ENCODE measurements at places on chromosomes 6 and 20.

DNA sequence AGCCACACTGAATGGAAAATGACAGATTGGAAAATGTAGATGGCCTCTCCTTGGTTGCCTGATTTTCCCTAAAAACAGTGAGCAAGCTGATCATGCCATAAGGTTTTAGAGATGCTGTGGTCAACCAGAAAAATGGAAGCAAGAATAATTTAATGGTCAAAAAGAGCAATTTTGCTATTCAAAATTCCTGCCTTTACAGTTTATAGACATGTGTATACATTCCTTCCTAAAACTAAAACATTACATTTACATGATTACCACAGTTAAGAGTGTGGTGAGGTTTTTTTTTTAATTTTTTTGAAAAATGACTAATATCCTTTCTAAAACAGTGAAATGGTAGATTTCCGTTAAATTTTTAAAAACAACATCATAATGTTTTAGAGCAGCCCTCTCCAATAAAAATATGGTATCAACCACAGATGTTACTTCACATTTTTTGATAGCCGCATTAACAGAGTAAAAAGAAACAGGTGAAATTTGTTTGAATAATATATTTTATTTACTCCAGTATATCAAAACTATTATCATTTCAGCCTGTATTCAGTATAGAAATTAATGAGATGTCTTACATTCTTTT lies 407.0 kb upstream of the SOX4 start:
- DNase-seq, result no peak

GRCh38 chr6:134979142-134979541 lies 29.2 kb upstream of the ALDH8A1 start:
- no peak for DNase-seq

DNA sequence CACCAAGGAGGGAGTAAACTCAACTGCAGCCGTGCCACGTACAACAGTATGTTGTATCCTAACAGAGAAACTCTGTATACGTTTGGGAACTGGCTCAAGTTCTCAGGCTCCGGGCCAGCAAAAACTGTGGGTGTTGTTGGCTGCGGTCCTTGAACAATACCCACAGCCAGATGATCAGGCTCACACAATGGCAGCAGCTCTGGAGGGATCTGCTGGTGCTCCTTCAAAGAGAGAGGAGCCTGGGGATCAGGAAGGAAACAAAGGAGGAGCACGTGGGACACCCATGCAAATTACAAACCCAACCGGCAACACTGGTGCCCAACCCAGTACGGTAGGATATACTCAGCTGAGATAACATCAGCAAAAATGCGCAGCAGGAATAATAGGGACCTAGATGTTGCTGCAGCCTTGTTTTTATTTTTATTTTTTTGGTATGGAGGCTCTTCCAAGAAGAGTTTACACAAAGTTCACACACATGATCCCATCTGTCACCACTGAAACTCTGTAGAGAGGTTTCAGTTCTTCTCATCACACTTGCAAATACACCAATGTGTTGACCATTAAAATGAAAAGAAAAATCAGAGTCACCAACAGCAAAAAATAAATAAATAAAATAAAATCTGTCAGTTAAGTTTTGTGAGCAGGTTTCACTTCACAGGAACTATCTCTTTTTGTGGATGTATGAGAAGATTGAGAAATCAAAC lies 41.2 kb upstream of the PDE10A start:
- DNase-seq, result no peak

- DNase-seq, result no peak
Measured at GRCh38 chr6:158512809-158513208, 47.1 kb upstream of the TMEM181 start.

DNA sequence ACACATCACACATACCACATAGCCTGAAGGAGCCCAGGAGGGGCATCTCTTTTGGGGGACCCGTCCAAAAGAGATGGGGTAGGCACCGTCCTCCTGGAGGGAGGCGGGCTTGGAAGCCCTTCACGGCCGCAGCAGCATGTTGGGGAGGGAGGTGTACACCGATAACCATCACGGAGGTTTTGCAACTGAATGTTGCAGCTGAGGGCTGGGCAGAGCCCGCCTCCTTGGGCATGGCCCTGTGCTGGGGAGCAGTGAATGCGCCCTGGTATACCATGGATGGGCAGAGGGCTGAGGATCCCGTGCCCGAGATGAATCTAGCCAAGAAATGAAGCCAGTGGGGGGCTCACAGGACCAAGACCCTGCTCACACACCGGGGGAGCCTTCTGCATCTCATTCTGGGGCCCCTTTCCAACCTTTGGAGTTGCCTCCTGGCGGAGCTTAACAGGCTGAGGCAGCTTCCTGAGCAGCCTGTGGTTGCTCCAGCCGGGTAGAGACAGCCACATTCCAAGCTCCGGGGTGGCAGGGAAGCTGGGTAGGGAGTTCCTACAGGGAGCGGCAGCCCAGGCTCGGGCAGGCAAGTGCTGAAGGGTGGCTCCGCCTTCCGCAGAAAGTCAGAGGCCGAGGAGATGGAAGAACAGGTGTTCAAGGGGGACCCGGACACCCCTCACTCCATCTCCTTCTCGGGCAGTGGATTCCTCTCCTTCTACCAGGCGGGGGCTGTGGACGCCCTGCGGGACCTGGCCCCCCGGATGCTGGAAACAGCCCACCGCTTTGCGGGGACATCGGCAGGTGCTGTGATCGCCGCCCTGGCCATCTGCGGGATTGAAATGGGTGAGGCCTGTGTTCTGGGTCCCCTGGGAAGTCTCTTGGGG lies at the start of gene PNPLA1:
Gene PNPLA1 (plus strand): TSS at position 227 of the 872 bp plus-strand sequence. CDS start 400 bp downstream, at position 627.
- DNase-seq, result no peak

- no peak for DNase-seq
Measured at GRCh38 chr20:32482143-32482441, 103.0 kb downstream of the NOL4L start.

DNA sequence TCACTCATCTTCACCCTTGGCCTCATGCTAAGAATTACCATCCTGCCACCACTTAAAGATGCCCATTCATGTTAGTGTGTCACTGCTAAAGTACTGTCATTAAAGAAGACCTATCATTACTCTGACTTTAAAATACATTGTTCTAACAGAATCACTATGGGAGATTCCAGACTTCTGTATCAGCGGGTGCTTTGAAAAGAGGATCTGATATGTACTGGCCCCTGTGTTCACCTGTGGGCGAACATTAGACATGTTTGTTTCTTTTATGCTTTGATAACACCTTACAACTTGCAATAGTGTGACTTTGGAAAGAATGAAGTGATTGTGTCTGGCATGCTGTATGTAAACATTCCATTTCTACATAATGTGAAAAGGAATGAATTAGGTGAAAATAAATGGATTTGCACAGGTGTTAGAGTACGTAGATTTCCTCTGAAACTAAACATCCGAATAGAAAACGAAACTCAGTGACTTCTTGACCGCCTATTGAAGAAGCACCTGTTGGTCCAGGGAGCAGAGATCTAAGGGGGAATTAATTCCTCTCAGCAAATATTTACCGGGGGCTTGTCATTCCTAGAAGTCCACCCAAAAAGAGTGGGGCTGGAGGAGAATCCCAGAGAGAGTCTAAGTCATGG lies 132.3 kb downstream of the CARMIL1 start:
- DNase-seq, result no peak

- no peak for DNase-seq
Measured at GRCh38 chr20:45981261-45981660, 9.3 kb upstream of the ZNF335 start.

GRCh38 chr6:120279466-120280167 lies 930.1 kb upstream of the MAN1A1 start:
- DNase-seq, result no peak

- DNase-seq, result no peak
Measured at GRCh38 chr6:136230219-136230853, 19.8 kb downstream of the MTFR2 start.

DNA sequence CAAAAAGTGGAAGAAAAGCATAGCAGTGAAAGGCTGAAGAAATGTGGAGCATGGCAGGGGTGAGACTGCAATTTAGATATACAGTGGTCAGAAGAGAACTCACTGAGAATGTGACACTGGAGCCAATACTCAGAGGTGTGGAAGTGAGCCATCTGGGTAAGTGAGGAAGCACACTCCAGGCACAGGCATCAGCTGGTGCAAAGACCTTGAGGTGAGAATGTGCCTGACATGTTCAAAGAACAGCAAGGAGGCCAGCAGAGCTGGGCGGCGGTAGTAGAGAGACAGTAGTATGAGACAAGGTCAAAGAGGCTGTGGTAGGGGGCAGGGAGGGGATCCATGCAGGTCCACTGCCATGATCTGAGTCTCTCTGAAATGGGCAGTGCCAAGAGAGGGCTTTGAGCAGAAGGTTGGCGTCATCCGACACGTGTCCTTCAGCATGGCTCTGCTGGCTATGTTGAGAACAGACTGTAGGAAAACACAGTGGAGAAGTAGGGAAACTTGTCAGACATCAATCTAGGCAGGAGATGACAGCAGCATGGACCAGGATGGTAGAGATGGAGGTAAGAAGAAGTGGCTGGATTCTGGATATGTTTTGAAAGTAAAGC lies 84.4 kb downstream of the PLCG1 start:
- no peak for DNase-seq

GRCh38 chr6:32167761-32168262 lies 3.4 kb downstream of the EGFL8 start:
- DNase-seq, result no peak

DNA sequence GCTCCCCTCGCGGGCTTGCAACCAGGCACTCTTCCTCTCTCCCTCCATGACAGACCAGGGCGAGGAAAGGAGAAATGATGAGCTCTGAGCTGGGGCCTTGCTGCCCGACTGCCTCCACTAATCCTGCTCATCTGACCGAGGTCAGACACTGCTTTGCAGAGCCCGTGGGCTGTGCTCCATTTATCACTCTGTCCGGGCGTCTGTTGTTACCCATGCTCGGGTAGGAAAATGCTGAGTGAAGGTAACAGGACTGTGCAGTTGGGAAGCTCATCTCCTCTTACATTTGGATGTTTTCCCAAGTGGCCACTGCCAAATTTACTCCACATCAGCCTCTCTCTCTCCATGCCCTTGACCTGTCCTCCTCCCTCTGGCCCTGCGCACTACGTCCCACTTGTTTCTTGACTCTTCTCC lies 14.6 kb downstream of the RPS6KA2 start:
- DNase-seq, result no peak

DNA sequence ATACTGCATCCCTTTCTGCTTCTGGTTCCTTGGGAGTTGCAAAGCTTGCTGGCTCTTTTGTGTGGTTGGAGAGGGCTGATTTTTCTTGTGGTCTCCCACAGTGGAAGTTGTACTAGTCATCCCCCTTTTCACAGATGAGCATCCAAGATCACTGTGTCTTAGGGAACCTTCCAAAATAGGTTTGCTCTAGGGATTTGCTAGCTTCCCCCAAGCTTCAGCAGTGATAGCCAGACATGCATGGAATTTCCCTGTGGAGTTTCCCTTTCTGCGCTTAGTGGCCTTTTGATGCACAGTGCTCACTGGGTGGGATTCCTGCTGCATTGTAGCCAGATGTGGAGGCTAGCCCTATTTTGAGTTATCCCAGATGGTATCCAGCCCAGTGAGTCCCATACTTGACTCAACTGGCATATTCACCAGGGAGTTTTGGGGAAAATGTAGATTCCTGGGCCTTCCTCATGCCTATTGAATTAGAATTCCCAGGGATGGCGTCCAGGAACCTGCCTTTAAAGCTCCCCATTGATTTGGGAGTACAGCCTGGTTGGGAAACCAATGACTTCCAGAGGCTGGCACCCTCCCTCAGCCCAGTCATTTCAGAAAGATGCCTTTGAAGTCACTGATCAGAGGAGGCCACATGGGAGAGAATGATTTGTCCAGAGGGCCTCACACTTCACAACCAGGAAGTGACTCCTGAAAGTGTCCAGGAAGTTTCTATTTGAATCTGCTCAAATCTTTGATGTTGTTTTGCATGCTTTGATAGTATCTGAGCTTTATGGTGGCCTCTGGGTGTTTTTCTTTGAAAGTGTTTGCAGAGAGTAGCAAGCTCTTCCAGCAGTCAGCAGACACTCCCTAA lies 25.9 kb downstream of the PPARD start:
- DNase-seq, result no peak

Measured in progenitor cell of endocrine pancreas (in vitro differentiated cells).